ENCODE measurements at places on chromosomes 3 and 15. TPM values are rescaled to one million over a fixed set of nuclear protein-coding genes. Genes with fewer than 3 reads are reported as not detected.

The CFAP100 gene
- total RNA-seq = not detected

The COLQ gene
- not detected for total RNA-seq

The CFAP92 gene
- total RNA-seq = not detected

GRCh38 chr15:88701561-88702095 lies 62.8 kb downstream of the ISG20 start:
- DNase-seq = no peak

DNA sequence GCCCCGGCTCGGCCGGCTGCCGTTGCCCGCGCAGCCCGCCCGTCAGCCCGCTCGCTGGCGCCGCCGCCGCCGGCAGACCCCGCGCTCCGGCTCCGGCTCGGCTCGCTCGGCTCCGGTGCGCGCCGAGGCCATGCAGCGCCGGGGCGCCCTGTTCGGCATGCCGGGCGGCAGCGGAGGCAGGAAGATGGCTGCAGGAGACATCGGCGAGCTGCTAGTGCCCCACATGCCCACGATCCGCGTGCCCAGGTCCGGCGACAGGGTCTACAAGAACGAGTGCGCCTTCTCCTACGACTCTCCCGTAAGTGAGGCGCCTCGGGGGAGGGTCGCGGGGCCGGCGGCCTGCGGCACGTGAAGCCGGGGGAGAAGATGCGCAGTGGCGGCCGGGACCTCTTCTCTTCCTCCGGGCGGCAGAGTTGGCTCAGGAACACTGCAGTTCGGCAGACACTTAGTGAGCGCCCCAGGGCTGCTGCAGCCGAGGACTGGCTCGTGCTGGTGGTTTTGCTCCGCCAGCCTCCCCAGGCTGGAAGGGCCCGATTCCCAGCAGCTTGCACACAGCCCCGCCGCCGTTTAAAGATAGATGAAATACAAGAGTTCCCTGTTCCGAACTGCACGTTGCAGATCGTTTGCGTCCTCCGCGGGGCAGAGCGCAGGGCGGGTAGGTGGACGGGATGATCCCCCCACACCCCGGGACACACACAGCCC lies 407 bp downstream of the USP13 start:
- DNase-seq = peak; percentile 79

GRCh38 chr15:43253431-43254403 lies 13.0 kb downstream of the TGM5 start:
- DNase-seq = peak; percentile 81

GRCh38 chr15:92625251-92625980 lies 30.2 kb downstream of the FAM174B start:
- peak; percentile 28 for DNase-seq

DNA sequence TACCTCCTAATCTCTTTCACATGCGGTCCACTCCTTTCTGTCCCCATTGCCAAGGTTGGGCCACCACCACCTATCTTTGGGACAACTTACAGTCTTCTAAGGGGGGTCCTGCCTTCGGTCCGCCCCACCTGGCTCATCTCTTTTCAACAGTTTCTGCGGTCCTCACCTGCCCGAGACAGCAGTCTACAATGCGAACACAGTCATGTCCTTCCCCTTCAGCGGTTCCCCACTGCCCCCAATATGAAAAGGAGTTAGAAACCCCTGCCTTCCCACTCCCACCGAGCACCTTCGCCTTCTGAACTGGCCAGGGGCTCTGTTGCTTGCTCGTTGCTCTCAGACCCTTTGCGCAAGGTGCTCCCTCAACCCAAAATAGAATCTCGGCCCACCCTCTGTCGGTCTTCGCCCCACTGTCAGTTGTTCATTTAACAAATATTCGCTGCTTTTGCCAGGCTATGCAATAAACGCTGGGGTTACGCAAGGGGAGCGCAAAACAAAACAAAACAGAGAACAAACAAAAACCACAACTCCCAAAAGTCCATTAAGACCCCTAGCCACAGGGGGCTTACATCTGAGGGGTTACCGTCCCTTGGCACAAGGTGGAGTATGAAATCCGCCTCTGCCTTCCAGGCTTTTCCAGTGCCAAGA lies 611 bp upstream of the FANCI start:
- no peak for DNase-seq

GRCh38 chr3:23019596-23020300 lies 183.4 kb upstream of the UBE2E2 start:
- DNase-seq = peak; percentile 49

GRCh38 chr3:143429628-143430514 lies 310.3 kb downstream of the CHST2 start:
- DNase-seq = peak; percentile 45
